ENCODE measurements at places on chromosomes 1 and 21.

DNA sequence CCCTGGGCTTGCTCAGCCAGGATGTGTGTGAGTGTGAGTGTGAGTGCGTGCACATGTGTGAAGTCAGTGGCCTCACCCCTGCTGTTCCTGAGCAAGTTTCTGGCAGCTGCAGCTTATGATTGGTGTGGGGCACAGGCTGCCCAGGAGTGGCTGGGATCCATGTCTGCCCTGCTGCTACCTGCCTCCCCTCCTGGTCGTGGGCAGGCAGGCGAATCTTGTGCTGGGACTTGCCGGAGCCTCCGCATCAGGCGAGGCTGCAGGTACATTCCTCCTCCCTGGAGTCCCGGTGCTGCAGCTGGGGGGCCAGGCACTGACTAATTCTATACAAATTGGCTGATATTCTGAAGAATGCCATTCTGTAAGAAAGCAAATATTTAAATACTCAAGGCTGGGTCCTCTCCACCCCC is 85.6 kb upstream of the WNT4 start:
- DNase-seq: peak; percentile 49

GRCh38 chr1:44757420-44757819 is 17.8 kb downstream of the KIF2C start:
- DNase-seq: no peak

GRCh38 chr1:211642870-211643269 is 32.6 kb downstream of the NEK2 start:
- DNase-seq: no peak

GRCh38 chr1:170700842-170701615 is 37.1 kb downstream of the PRRX1 start:
- no peak for DNase-seq

DNA sequence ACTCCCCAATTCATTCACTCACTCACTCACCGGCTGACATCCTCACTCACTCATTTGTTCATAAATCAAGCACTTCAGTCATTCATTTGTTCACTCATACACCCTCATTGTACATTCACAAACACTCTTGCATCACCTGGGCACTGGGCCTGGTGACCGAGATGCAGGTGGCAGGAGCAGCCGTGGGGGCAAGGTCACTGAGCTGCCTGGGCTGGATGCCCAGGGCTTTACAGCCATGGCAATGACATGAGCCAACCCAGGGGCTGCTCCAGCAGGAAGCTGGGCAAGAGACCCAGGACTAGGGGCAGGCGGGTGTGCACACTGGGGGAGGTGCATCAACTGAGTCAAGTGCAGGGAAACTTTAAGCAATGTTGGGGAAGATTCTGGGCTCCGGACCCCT is 113.6 kb upstream of the IGSF21 start:
- DNase-seq: no peak

GRCh38 chr1:167661527-167662426 is 31.7 kb downstream of the RCSD1 start:
- no peak for DNase-seq

DNA sequence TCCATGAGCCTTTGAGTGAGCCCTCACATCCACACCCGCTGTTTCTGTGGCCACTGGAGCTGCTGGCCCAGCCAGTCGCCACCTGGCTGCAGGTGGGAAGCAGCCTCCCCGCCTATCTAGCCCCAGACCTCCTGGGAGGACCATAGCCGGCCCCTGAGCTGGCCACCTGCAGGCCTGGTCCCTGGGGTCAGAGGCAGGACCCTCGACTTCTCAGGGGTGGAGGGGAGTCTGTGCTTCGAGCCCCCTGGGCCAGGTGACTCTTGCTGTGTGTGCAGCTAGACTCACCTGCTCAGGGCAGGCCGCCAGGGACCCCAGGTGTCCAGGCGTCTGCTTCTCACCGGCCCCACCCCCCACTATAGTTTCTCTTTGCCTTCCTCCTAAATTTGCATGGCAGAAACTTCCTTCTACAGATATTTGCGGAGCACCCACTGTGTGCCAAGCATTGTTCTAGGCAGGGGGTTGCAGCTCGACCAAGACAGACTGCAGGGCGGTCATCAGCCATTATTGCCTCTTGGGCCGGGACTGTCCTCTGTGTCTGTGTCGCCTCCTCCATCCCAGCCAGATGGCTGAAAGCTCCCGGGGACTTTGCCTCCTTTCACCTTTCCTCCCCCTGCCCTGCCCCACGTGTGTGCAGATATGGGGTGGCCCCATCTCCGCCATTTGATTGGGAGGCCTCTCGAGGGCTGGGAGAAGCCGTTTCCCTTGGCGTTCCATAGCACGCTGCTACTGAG is 27.3 kb downstream of the SPSB1 start:
- no peak for DNase-seq

GRCh38 chr1:8680664-8681650 is 136.5 kb downstream of the RERE start:
- DNase-seq: no peak

GRCh38 chr1:25073640-25074270 is 143.7 kb upstream of the RUNX3 start:
- DNase-seq: no peak

DNA sequence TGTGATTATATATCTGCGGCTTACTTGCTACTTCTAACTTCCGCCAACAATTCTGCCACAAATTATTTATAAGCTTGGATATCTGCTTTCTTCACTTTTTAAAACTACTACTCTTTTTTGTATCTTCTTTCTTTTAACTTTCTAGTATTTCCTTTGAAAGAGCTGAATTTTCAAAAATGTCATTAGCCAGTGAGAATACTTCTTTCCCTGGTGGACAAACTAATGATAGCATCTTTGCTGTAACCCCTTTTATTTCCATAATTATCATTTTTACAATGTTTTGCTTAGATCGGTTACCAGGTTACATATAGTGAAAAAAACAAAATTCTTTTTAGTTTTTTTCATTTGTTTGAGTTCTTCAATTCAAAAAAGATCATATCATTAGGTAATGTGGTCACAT is 355.9 kb upstream of the ADGRL4 start:
- no peak for DNase-seq

DNA sequence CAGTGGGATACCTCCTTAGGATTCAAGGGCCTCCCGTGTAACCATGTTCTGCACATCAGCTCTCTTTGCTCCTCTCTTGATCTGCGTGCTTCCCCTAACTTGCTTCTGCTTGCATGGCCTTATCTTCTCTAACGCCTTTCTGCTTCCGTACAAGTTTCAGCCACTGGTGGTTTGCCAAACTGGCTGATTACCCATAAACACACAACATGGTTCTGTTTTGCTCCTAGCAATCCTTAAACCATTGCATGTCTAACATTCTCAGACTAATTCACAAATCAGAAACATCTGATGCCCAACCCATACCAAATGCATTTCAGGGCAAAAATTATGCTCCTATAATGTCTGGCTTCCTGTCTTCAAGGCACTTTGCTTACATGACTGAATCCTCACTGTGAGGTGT is 166.4 kb downstream of the PBX1 start:
- DNase-seq: no peak

DNA sequence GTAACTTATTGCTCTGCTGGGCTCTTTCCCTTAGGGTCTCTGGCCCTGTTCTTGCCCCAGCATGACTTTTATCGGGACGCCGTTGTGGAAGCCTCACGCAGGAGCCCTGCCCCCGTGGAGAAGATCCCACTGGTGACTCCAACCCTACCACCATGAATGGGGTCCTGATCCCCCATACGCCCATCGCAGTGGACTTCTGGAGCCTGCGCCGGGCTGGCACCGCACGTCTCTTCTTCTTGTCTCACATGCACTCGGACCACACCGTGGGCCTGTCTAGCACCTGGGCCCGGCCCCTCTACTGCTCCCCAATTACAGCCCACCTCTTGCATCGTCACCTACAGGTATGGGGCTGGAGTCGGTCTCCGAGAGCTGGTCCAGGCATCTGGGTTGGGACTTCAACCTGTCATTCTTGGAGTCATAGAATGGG is 322 bp downstream of the DCLRE1B start:
- DNase-seq: no peak
